ENCODE measurements at places on chromosomes 2 and 18. TPM values are rescaled to one million over a fixed set of nuclear protein-coding genes. Genes with fewer than 3 reads are reported as not detected.

Gene SLC14A1
- 3.9 TPM for total RNA-seq

Gene OSBPL6
- 5.5 TPM for total RNA-seq

Gene ALPI
- total RNA-seq, result not detected

Gene SERPINB4
- total RNA-seq, result not detected

Gene TAF4B
- total RNA-seq, result 5.5 TPM

All from hair follicle dermal papilla cell (primary cell).